T follicular helper cell (primary cell): ENCODE measurements at places on chromosomes 6 and 20.
A peak's percentile ranks its signal among the peaks of the same experiment; 100 is the strongest.

DNA sequence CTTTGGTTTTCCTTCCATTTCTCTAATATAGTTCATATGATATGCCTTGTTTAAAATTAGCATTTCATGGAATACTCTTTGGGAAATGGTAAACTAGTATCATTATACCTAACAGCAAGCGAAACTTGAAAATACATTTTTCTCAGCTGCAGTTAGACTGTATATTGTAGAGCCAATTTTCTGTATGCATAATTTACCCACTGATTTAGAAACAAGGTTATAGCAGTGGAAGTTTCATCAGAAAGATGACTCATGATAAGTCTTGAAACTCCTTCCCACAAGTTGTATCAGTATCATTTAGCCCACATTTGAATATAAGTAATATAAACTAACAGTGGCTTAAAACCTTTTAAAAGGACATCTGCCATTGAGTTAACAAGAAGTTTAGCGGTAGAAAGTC is 164.8 kb upstream of the BMP5 start:
- DNase-seq, result no peak

DNA sequence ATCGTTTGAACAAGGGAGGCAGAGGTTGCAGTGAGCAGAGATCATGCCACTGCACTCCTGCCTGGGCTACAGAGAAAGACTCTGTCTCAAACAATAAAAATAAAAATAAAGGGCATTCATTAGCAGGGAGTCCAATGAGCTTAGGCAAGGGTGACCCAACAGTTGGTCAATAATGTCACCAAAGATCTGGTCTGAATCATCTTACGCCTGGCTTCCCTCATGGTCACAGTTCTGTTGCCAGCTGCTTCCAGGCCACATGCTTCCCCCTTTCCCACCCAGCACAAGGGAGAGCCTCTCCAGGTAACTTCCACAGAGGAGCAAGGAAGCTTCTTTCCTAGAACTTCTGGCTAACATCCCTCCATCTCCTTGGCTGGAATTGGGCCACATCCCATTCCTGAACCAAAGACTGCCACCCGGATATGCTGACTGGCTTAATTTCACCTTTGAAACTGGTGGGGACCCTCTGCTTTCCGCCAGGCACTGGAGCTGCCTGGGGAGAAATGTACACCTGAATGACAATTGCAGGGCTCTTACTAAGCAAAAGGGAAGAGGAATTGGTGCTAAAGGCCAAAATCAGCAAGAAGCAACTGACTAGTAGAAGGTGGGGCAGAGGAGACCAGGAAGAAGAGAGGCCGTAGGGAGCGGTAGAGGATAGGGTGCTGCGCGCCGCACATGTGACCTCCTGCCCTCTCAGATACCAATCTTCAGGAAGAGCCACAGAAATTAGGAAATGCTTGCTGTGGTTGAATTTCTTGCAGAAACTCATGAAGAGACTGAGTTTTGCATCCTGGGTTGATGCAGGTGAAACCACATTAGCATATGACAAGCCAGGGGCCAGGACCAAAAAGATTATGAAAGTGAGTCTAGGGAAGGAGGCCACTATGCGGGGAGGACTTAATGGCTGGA is 8.3 kb upstream of the SCML4 start:
- DNase-seq, result no peak

DNA sequence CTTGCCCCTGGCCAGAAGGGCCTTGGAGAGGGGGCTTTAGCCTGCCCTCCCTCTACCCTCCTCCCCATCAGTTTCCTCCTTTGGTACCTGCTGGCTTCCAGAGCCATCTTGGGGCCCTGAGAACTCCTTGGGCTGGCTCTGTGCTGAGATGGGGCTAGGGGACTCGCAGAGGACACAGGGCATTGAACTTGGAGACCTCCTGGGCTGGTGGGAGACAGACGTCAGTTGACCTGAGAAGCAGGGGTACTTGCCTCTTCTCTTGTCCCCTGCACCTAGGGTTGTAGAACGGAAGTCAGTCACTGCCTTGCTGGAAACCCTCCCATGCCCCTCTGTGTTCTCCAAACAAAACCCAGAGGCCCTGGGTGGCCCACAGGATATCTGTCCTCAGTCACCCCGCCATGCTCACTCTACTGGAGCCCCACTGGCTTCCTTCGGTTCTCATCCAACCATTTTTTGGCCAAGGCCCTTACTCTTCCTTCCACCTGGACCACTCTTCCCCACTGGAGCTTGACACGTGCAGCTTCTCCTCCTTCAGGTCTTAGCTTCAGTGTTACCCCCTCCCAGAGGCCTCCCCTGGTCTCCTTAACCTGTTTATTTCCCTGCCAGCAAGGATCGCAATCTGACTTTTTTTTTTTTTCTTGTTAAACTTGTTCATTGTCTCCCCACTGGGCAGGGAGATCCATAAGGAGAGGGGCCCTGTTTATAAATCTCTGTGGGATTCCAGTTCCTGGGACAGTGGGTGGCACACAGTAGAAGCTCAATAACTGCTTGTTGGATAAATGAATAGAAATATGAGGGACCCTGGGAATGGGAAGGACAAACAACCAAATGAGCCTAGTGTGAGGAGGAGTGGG is 971 bp downstream of the RBCK1 start:
- DNase-seq, result no peak

GRCh38 chr6:143675946-143676345 is 1.8 kb upstream of the PHACTR2 start:
- DNase-seq, result no peak

GRCh38 chr20:64228751-64229506 is 26.6 kb upstream of the PCMTD2 start:
- DNase-seq, result no peak

- peak; percentile 18 for DNase-seq
These were observed 5.9 kb downstream of the TMEM239 start for GRCh38 chr20:2822073-2822472.

DNA sequence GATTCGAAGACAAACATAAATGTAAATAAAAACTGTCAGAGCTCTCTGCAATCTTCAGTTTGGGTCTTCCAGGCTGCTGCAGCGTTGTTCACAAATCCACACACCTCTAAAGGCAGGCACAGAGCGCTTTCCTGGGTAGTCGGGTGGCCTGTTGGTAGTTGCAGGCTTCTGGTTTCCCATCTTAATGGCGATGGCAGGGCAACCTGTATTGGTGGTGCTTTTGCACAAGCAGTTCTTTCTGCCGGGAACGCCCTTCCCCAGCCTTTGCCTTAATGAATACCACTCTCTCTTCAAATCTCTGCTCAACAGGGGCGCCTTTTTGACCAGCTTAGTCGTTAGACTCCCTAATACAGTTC is 723 bp upstream of the IFT52 start:
- no peak for DNase-seq

DNA sequence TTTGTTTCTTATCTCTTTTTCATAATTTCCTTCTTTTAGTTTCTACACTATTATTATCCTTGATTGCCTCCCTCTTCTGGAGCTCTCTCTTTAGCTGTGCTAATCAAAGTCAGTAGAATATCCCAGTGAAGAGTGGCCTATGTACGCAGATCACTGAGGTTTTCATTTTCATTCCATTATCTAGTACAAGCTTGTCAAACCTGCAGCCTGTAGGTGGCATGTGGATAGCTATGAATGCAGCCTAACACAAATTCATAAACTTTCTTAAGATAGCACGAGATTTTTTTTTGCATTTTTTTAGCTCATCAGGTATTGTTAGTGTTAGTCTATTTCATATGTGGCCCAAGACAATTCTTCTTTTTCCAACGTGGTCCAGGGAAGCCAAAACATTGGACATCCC is 825.7 kb upstream of the MAP3K7 start:
- DNase-seq, result no peak

DNA sequence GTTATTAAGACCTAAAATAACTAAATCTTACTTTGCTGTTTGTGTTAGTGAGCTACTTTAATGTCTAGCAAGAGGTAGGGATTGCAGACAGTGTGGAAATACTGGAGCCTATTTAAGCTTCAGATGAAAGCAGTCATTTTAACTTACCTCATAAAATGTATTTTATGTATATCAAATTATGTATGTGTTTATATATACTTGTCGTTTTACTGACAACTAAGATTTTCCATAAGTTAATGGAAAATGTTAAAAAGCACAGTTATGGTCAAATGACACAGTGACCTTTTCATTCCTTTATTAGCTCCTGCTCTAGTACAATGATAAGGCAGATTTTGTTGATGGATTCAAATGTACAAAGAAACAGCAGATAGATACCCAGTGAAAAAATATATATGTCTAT is 34.6 kb downstream of the QKI start:
- no peak for DNase-seq

GRCh38 chr6:167811442-167812087 is 15.1 kb upstream of the AFDN start:
- no peak for DNase-seq

- DNase-seq, result no peak
These were observed 203.5 kb upstream of the TSHZ2 start for GRCh38 chr20:52768694-52769093.

GRCh38 chr6:55562318-55562717 is 16.7 kb downstream of the HMGCLL1 start:
- DNase-seq, result no peak

DNA sequence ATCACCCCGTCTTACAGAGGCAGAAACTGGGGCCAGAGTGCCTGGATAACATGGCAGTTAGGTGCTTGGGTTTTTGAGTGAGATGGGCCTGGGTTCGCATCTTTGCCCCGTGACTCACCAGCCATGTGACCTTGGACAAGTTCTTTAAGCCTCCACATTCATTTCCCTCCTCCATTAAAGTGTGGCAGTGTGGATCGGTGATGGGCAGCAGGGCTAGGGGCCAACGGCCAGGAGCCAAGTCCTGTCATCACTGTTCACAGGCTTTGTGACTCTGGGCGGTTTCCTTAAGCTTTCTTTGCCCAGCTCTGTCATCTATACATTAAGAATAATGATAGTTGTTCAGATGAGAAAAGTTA is 85.5 kb upstream of the PMEPA1 start:
- no peak for DNase-seq

DNA sequence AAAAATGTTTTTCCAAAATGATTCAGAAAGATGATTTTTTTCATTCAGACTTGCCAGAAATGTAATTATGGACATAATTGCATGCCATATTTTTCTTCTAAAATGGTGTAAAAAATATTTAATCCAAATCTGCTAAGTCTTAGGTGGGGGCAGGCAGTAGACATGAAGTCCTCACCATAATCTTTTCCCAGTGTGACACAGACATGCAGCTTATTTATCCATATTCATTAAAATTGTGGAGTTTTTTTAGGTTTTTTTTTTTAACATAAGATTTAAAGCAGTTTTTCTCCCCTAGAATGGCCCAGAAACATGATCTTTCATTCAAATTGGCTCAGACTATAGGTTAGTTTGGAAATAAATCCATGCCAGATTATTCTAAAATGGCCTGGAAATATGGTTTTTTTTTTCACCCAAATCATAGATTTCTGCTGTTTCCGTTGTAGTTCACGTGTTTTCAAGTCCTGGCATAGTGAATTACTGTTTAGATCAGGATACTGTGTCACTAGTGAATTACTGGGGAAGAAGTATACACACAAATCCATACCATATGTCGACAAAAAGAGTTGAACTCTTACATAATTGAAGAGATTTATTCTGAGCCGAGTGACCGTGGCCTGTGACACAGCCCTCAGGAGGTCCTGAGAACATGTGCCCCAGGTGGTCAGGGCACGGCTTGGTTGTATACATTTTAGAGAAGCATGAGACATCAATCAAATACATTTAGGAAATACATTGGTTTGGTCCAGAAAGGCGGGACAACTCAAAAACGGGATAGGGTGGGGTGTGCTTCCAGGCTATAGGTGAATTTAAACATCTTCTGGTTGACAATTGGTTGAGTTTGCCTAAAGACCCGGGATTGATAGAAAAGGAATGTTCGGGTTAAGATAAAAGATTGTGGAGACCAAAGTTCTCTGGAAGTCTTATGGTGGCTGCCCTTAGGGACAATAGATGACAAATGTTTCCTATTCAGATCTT is 33.9 kb downstream of the ZNF133 start:
- DNase-seq, result no peak
